Globus pallidus (tissue), 1 donor: ENCODE measurements at places on chromosomes 6 and 20.

DNA sequence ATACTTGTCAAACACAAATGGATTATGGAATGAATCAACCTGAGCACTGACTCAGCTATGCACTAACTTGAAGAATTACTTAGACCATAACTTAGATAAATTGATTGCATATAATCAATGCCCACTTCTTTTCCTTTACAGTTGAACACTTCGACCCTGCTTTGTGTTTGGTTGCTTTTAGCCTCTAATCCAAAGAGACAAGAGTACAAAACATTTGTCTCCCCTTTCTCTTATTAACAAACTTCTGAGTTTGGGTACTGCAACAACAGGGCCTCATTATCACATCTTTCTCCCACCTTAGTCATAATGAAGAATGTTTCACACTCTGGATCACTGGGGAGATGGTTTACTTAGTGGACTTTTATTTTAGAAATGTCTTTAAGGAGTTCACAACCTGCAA is 2.6 kb upstream of the TAAR6 start:
- DNase-seq = peak; percentile 16

DNA sequence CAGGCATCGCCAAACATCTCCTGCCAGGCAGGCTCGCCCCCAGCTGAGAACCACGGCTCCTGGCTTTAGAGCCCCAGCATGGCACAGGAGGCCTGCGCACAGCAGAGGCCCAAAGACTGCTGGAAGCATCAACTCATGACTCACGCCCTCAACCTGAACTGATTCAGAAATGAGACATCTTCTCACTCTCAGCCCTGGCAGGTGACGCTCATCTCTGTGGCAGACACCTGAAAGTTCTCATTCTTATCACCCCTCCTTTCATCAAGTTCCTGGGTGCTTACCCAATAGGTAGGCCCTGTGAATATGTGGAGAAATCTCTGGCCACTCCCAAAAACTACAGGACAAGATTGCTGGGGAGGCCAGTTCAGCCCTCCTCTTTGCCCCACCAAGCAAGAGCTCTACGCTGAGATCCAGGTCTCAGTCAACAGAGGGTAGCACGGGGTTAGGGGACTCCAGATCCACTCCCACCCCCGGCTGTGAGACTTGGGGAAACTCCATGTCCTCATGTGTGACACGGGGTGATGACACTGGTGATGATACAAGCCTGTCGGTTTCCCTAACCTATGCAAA is 11.3 kb downstream of the NFATC2 start:
- DNase-seq = no peak

- no peak for DNase-seq
Measured at GRCh38 chr20:58389324-58389967, 417 bp downstream of the VAPB start.

DNA sequence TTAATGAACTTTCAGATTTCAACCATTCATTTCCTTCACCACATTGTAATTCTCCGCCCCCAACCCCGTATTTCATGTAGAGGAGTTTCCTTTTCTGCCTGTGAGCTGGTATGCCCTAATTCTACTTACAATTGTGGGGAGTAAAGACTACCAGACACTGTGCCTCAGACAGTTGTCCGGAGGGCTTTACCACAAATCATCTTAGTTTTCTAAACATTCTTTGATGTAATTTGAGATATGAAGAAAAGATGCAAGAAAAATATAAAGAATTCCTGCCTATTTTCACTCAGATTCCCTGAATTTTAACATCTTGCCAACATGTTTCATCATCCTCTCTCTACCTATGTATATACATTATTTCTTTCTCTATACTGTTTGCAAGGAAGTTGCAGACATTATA is 28.3 kb upstream of the LOC128125822 start:
- DNase-seq = no peak

- DNase-seq = no peak
Measured at GRCh38 chr6:25132934-25133333, 146.2 kb upstream of the CARMIL1 start.
